C1 segment of cervical spinal cord (tissue), 14 donors: ENCODE measurements at places on chromosomes 5 and 9.

DNA sequence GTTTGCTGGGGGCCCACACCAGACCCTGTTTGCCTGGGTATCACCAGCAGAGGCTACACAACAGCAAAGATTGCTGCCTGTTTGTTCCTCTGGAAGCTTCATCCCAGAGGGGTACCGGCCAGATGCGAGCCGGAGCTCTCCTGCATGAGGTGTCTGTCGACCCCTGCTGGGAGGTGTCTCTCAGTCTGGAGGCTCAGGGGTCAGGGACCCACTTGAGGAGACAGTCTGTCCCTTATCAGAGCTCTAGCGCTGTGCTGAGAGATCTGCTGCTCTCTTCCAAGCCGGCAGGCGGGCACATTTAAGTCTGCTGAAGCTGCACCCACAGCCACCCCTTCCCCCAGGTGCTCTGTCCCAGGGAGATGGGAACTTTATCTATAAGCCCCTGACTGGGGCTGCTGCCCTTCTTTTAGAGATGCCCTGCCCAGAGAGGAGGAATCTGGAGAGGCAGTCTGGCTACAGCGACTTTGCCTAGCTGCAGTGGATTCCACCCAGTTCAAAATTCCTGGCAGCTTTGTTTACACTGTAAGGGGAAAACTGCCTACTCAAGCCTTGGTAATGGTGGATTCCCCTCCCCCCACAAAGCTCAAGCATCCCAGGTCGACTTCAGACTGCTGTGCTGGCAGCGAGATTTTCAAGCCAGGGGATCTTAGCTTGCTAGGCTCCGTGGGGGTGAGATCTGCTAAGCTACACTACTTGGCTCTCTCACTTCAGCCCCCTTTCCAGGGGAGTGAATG is 206.0 kb upstream of the TLX3 start:
- no peak for DNase-seq

DNA sequence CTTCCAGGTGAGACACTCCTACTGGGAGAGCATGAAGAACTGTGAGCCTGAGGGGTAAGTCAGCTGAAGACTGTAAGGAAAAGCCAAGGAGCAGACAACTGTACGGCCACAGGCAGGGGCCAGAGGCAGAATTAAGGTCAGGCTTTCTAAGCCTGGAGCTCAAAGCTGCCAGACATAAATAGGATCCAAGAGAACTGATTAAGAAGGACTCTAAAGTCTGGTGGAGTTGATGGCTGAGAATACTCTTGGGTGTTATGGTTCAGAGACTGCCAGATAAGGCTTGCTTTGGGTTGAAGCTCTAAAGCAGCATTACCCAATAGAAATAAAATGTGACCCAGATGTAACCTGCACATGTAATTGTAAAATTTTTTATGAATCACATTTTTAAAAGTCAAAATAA is 12.2 kb downstream of the PDE8B start:
- DNase-seq, result no peak

DNA sequence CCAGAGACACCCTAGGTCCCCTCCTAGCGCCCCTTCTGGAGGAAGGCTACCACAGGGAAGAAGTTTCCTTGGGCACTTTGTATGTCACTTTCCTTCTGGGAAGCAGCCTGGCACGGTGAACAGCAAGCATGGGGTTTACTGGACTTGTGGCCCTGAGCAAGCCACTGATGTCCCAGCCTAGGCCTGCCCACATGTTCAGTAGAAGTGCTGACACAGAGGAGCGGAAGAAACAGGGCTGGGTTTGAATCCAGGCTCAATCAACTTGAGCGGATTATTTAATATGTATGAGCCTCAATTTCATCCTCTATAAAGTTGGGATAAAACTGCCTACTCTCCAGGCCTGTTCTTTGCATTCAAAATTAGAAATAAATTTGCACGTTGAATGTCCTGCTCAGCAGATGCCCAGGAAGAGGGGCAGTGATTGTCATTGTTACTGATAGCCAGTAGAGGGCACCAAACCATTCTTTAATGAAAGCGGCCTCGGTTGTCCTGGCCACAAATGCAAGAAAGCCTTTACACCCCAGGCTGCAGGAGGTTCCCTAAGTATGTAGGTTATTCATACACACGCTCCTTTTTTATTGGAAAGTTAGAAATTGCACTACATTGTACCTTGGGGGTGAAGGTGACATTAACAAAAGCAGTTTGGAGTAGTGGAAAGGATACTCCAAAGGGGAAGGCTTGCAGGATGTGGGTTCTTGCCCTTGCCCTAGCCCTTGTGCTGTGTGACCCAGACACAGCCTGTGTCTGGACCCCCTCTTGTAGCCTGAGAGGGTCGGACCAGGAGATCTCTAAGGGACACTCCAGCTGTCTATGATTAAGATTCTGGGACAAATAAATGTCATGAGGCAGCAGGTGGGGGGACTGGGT is 13.4 kb upstream of the XPA start:
- DNase-seq, result peak; percentile 25

GRCh38 chr5:135576075-135576599 is 2.7 kb downstream of the CXCL14 start:
- no peak for DNase-seq

GRCh38 chr5:65984098-65984885 is 57.9 kb downstream of the ERBIN start:
- no peak for DNase-seq

- no peak for DNase-seq
Measured at GRCh38 chr9:744046-744712, 97.3 kb upstream of the DMRT1 start.

- DNase-seq, result no peak
Measured at GRCh38 chr9:618478-618877, 223.0 kb upstream of the DMRT1 start.

DNA sequence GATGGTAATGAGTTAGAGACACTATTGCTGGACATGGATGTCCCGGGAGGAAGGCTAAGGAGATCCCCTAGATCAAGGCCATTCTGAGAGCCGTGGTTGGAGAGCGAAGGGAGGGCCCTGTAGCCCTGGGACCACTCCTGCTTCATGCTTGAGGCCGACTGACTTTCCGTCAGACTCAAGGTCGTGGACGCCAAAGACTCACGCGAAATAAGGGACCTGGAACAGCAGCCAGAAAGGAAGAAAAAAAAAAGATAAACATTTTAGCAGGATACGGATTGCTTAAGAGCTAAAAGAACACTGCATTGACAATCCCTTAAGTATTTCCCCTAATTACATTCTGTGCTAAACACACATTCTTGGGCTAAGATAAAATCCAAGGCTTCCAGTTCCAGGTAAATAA is 181.2 kb downstream of the GLIS3 start:
- no peak for DNase-seq

- DNase-seq, result no peak
Measured at GRCh38 chr9:126720661-126721563, 83.9 kb upstream of the ZBTB43 start.
